ENCODE measurements at places on chromosomes 5 and 9.

GRCh38 chr5:129099184-129099569, 4.6 kb downstream of the ISOC1 start:
- no peak for DNase-seq

DNA sequence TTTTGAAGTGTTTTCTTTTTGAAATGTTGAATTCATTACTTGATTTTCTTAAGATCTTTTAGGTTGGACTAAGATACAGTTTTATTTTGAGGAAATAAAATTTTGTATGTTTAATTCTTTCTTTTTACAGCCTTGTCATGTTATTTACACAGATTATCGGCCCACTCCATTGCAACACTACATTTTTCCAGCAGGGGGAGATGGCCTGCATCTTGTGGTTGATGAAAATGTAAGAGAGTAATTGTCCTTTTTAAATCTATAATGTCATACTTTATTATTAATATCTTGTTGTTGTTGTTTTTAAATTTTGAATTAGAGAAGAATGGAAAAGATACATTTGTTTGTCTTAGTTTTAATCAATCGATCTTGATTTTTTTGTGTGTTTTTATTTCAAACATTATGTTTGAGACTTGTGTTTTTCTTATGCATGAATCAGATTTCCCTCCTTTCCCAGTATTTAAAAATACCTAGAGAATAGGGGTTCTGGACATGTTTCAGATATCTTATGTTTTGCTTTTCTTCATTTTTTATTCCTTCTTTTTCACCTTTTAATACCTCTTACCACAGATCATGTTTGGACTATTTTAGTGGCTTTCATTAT, 36.7 kb downstream of the MTREX start:
- DNase-seq = peak; percentile 37

DNA sequence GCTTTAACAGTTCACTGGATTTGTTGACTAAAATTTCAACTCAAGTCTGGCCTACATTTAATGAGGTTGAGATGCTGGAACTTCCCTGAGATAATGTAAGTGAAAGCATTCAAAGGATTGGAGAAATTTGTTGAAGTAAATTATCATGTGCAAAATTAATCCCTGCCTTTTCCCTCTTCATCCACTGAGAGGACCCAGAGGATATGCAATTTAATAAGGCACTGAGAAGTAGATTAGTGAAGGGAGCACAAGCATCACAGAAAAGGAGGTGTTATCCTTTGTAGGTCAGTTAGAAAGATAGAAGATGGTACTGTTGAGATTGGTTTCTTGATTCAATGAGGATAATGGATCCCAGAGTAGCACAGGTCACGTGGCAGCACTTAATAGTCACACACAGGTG, 42.6 kb upstream of the ANKRD31 start:
- DNase-seq = no peak

GRCh38 chr9:121486043-121486442, 13.6 kb downstream of the GGTA1 start:
- no peak for DNase-seq

DNA sequence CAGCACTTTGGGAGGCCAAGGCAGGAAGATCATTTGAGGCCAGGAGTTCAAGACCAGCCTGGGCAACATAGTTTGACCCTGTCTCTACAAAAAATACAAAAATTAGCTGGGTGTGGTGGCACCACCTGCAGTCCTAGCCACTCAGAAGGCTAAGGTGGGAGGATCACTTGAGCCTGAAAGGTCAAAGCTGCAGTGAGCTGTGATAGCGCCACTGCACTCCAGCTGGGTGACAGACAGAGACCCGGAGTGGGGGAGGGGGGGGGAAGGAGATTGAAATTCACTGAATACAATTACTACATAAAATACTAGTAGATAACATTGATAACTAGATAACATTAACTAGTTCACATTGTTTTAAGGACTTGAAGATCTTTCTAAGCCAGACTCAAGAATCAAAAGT, 345.6 kb downstream of the BNC2 start:
- DNase-seq = no peak

- DNase-seq = no peak
These were observed 108.5 kb downstream of the ARHGAP26 start for GRCh38 chr5:142878638-142879037.

DNA sequence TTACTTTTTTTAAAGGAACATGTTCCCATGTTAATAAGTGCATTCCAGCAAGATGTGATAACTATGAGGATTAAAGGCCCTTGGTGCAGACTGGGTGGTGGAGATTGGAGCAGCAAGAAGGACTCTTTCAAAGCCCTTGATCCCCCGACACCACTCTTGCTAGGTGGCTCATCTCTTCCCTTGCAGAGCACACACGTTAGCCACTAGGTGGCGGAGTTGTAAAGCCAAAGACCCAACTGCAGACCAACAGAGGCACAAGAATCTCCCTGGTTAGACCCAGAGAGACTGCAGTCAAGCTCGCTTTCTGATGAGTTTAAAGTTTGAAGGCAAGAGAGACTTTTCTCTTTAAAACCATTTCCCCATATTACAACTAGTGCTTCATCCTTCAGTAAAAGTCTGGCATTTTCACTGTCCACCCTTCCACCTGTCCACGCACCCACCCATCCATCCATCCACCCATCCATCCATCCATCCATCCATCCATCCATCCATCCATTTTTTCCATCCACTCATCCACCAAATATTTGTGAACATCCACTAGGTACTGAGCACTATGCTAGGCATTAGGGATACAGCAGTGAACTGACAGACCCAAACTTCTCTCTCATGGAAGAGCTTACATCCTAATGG, 226.9 kb downstream of the MSX2 start:
- DNase-seq = peak; percentile 45

All from skin of body (tissue), 3 donors.